GDM1 (cell line): ENCODE measurements at places on chromosomes 12 and 14.

DNA sequence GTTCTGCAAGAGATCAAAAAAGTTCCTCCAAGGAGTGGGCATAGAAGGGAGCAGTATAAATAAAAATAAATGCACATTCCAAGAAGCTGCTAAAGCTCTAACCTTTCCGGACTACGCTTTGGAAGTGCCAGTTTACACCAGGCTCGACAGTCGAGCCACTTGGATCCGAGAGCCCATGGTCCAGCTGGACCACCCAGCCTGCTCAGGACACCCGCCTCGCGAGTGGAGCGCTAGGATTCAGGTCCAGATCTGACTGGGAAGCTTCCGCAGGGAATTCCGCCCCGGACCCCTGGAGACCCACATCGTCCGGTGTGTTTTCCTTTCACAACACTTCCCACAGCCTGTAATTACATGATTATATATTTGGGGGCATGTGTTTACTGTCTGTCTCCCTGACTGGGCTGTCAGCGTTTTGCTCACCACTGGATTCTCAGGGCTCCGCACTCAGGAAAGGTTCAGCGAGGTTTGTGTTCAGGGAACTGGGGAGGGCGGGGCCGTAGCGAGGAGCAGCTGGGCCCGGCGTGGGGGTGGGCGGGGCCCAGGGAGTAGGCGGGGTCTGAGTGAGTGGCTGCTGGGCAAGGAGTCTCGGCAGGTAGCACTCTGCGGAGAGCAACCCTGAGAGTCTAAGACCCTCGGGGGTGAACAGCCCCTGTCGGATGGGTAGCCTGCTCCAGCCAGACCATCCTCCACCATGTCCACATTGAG is 52.3 kb upstream of the TMEM263 start:
- no peak for DNase-seq

DNA sequence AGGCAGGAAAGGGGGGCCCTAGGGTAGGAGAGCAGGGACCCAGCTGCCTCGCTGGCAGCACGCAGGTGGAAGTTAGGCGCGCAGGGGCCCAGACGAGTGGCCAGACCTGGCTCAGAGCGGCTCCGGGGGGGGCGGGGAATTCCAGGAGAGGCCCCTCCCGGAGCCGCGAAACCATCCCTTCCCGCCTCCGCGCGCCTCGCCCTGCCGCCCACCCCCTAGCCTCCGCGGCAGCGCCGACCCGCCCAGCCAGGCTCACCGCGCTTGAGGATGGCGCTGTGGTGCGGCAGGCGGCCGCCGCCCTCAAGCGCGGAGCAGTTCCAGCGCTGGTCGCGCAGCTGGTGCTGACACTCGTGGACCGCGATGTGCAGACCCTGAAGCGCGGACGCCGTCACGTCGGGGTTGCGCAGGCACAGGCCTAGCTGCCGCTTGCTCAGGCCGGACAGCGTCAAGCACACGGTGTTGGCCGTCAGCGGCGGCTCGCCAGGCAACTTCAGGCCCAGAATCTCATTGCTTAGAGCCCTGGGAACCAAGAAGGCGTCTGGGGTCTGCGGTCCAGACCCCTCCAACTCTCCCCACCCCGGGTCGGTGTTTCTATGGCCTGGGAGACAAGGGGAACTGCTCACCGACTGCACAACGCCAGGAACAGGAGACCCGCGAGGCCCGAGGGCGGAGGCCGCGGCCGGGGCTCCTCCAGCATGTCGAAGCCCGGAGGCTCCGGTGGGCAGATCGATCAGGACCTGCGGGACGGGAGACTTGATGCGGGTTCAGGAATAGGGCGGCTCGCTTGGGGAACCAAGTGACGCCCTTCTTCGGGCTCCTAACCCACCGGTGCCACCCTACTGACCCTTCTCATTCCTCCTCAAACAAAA is 1.5 kb downstream of the WNT10B start:
- DNase-seq, result no peak

DNA sequence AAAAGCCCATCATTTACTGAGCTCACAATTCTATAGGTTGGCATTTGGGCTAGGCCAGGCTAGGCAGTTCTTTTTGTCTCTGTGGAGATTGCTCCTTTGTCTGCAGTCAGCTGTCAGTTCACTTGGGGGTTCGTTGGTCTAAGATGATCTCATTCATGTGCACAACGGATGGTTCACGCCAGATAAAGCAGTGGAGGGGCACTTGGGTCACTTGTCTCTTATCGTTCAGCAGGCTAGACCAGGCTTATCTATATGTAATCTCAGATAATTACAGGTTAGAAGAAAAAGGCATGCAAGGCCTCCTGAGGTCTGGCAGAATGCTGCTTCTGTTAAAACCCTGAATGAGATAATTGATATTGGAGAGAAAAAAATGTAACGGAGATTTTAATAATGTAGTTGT is 119.0 kb upstream of the ATP2B1 start:
- no peak for DNase-seq

GRCh38 chr12:45458854-45459807 is 243.2 kb downstream of the ANO6 start:
- DNase-seq, result no peak

GRCh38 chr12:110564471-110564991 is 18.6 kb downstream of the PPTC7 start:
- DNase-seq, result no peak

DNA sequence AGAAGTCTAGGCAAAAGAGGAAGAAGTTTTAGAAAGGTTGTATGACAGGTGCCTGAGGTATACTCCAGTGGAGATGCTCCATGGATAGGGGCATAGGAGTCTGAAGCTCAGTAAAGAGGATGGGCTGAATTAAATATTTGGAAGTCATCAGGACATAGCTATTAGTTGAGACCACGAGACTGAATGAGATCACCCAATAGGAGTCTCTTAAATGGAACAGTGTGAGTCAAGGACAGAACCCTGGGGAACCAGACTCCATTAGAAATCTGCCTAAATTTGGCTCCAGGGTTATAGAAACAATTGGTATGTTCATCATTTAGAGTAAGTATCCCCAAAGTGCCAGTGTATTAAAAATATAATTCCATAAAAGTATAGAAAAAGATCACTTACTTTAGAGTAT is 172.6 kb downstream of the PRKCH start:
- no peak for DNase-seq

DNA sequence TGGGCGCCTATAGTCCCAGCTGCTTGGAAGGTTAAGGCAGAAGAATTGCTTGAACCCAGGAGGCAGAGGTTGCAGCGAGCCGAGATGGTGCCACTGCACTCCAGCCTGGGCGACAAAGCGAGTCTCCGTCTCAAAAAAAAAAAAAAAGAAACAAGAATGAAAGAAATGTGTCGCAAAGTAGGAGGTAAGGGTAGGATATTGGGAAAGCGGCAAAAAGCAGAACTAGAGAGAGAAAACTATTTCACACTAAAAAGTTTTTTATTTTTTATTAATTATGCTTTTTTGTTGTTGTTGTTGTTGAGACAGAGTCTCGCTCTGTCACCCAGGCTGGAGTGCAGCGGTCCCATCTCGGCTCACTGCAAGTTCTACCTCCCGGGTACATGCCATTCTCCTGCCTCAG is 17.7 kb downstream of the SBNO1 start:
- no peak for DNase-seq

- DNase-seq, result no peak
These were observed 299.6 kb downstream of the PCNX1 start for GRCh38 chr14:71206766-71207371.

DNA sequence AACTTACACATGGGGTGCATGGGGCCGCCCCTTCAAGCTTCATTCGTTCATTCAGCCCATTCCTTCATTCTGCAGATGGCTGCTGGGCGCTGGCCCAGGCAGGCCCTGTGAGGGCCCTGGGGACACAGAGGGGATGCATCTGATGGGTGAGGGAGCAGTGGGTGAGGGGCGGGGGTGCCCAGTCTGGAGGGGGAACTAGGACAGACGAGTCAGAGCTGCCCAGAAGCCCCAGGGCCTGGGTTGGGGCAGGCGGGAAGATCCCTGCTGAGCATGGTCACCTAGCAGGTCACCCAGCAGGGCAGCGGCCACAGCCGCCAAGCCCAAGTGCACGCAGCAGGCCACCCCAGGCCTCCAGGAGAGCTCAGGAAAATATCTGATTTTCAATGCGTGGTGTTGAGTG is 14.1 kb downstream of the TRMT61A start:
- DNase-seq, result no peak

DNA sequence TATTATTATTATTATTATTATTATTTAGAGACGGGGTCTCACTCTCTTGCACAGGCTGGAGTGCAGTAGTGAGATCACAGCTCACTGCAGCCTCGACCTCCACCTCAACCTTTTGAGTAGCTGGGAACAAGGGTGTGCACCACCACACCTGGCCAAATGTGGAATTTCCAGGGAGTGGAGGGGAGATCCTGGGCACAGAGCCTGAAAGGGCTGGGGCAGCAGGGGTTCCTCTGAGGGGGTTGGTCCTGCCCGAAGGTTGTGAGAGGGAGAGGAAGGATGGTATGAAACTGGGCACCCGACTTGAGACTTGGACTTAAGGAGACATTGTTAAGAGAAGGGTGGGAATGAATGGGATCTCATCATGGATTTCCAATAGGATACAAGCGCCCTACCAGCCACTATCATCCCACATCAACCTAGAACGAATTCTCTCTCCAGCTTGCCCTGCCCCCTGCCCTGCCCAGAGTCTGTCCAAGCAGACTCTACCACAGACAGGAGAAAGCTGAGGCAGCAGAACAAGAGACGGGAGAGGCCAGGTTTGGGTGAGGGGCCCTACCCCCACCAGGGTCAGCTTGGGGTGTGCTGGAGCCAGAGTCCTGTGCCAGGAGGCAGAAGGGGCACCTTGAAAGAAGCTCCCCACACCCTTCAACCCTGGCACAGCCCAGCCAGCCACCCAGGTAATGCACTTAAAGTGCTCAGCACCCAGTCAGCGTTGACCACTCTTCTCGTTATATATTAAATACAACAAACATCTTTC is 2.4 kb upstream of the DYNC1H1 start:
- DNase-seq, result no peak

GRCh38 chr14:68655911-68656316 is 137.0 kb downstream of the ZFP36L1 start:
- DNase-seq, result no peak

GRCh38 chr14:60294411-60295069 is 45.5 kb downstream of the PPM1A start:
- no peak for DNase-seq

- no peak for DNase-seq
These were observed 234.0 kb downstream of the ADAMTS20 start for GRCh38 chr12:43318021-43318420.

- DNase-seq, result no peak
These were observed 9.7 kb downstream of the OXA1L start for GRCh38 chr14:22776215-22776614.

GRCh38 chr14:103735815-103736545 is 20.4 kb downstream of the ZFYVE21 start:
- DNase-seq, result no peak

DNA sequence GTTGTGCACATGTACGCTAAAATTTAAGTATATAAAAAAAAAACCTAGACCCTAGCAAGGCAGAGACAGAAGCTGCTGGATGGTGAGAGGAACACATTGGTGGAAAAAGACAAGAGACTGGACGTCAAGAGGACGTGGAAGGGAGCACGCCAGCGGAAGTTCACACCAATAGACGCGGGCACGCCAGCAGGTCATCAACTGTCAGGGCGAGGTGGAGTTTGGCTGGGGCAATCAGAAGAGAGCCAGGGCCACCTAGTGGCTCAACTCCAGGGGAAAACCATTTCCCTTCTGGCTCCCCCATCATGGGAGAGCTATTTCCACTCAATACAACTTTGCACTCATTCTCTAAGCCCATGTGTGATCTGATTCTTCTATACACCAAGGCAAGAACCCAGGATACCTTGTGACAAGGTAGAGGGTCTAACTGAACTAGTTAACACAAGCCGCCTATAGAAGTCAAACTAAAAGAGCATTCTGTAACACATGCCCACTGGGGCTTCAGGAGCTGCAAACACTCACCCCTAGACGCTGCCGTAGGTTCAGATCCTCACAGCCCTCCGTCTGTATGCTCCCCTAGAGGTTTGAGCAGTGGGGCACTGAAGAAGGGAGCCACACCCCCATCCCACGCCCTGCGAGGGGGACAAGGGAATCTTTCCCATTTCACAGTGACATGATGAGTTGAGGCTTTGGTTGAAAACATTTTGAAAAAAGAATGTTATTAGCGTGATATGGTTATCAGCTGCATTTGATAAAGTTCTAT is 702.7 kb downstream of the TMTC2 start:
- DNase-seq, result no peak

DNA sequence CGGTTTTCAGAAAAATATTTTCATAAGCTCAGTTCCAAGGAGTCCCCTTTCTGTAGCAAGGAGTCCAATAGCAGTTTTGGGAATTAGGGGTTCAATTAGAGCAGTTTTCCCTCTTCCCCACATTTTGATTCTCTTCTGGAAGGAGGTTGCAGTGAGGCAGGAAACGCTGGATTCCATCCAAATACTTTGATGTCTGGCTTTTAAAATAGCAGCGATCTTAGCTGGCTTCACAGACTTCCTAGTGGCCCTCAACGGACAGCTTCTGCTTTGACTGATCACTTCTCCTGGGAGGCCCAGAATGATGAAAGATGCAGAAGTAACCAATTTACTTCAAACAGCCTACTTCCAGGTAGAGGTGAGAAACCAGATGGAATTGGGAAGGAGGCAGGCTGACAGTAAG is 63.1 kb downstream of the C12orf75 start:
- no peak for DNase-seq

- DNase-seq, result peak; percentile 2
These were observed at the start of gene FAM234B for GRCh38 chr12:13044002-13044905. Gene FAM234B (plus strand): TSS chr12:13044381. CDS start chr12:13044404, 23 bp downstream.

GRCh38 chr12:112812600-112813406 is 21.3 kb downstream of the RPH3A start:
- DNase-seq, result no peak

DNA sequence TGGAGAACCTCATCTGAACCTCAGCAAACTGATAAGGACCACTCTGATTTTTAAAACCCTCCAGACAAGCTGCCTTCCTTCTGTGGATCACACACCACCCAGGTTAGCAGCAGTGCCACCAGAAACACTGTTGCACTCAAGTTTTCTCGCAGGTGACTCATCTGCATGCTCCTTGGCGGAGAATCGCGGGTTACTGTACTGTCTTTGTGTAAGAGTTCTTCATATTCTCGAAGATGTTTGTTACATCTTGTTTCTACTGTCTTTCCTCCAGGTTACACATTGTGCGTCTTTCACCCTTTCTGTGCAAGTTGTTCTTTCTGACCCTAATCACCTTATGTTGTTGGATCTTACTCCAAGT is 331.2 kb downstream of the CACNA1C start:
- no peak for DNase-seq
